ENCODE measurements at places on chromosomes 1 and 21.

DNA sequence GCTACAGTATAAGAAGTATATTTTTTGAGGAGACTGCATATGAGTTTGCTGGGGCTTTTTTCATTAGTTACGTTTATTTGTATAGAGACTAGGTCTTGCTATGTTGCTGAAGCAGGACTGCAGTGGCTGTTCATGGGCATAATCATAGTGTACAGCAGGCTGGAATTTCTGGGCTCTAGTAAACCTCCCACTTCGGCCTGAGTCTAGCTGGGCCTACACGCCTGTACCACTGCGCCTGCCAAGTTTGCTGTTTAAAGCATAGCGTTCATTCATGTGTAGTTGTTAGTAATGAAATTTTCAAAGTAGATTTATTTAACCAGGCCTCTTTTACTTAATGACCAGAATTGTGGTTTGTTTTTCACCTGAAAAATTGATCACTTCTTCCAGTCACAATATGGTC is 33.8 kb downstream of the HS2ST1 start:
- no peak for DNase-seq

- DNase-seq = no peak
Measured at GRCh38 chr21:35900539-35900938, 159.8 kb downstream of the SETD4 start.

- no peak for DNase-seq
Measured at GRCh38 chr1:93963585-93963984, 54.4 kb upstream of the GCLM start.

GRCh38 chr1:222071387-222071786 is 329.5 kb upstream of the DUSP10 start:
- no peak for DNase-seq

DNA sequence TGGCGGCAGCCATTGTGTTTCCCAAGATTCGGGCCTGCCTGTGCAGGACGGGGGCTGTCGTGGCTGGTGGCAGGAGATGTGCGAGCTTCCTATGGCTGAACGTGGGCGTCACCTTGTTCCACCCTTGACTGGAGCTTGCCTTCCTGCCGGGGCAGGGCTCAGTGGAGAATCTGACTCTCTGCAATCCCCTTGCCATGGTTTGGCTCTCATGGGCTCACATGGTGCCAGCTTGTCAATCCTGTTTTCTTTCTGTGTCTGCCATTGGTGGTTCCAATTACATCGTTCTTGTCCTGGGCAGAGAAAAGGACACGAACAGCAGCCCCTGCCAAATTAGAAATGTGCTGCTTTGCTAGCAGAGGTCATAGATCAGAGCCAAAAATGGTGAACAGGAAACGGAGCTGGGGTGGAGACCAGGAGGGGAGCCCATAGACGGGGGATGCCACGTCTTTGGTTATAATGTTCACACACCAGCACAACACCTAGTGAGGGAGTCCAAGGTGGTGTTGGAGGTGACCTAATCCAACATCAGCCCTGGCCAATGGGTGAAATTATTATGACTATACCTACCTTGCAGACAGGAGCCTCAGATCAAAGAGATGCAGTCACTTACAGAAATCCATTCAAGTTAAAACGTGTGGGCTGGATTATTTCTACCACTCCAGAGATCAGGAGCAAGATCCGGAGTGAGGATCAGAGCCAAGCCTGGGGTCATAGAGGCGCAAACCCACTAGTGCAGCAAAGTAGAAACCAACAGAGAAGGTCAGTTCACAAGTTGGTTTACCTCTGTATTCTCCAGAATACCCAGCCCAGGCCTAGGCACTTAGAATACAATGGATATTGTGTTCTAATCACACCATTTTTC is 253.1 kb downstream of the SIPA1L2 start:
- DNase-seq = no peak

DNA sequence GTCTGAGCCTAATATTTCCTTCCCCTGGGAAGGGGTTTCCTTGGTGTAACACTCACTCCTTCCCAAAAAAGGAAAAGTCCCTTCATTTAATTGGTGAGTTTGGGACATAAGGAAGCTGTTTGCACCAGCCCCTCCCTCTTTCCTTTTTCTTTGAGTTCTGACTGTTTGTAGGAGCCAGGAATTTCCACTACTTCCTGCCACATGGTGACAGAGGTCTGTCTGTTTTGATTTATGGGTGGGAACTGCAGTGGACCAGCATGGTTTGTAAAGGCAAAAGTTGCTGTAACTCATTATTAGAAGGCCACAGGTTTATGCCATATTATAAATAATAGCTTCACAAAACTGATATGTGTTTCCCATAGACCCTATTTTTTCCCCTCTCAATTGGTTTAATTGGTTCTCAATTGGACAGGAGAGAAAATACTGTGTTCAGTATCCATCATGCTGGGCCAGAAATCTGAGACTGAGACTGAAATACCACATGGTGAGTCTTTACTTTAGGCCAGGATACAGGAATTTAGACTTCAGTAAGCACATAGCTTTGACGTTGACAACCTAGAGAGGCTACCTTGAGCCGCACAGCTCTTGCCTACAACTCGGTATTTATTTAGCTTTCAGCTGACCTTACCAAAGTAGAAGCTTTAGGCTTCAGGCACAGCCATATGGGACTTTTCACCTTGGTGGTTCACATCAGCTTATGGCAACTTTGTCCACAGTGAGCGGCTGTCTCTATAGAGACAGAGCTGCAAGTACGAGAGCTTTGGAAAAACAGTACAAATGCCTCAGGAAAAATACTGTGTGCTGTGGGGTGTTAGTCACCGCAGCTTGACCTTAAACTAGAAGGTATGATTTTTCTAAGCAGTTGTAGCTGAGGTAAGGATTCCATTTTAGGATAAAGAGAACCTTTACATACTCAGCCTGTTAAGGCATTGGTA is 40.0 kb upstream of the RGS7 start:
- no peak for DNase-seq

GRCh38 chr1:222926566-222926965 is 111.7 kb downstream of the DISP1 start:
- peak; percentile 45 for DNase-seq

DNA sequence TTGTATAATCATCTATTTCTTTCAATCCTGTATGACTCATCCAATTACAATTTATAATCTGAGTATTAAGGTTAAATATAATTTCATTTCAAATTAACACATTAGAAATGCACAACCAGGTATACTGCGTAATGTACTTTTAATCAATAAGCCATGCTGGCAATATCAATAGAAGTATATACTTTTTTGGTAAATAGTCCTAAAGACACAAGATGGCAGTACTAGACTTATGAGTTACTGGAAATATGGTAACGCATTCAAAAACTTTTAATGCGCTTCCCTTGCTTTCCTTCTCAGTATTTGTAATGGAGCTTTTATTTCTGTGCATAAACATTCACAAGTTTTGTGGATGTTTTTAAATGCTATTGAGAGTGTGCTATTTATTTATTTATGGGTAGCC is 1162.0 kb upstream of the TMPRSS15 start:
- no peak for DNase-seq

Data from AG04450 (cell line).